ENCODE measurements at places on chromosomes 5 and 9.

GRCh38 chr5:104452550-104452949 is 890.0 kb upstream of the NUDT12 start:
- DNase-seq: no peak

DNA sequence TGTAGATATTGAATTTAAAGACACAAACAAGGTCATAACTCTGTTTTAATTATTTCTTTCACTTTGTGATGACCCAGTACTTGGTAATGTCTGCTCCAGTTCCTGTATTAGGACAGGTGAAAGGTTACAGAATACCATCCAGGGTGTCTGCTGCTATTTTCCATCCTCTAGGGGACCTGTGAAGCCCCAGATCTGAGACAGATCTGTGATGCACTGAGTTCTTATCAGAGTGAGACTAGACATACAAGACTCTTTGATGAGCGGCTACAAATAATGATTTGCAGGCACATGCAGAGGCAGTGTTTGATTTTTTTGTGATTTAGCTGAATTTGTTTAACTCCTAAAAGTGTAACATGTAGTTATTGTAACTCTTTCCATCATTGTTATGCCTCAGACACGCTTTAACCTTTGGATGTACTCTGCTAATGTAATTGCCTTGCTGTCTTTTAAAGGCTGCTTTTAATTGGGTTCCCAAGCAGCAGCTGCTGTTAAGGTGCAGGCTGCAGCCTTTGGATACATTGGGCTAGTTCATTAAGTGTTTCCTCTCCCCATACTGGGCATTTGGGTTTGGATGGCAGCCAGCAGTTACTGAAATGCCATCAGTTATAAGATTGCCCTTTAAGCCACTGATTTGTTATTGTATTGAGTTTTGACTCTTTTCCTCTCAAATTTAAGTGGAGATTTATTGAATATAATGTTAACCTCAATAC is 63.3 kb downstream of the RASGRF2 start:
- DNase-seq: no peak

DNA sequence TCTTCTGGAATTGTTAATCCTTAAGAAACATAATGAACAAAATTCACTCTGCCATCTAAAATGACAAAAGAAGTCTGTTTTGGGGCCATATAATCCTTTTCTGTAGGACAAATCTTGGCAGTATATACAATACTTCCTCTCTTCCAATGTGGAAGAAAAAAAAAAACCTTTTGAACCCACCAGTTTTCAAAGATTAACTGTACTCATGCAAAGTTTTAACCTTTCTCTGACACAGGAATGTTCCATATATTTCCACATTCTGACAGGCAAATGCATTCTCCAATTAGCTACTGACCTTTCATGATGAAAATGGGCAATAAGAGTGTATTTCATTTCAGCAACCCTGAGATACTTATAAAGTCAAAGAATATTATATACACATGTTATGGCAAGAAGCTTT is 65.4 kb downstream of the RNF130 start:
- DNase-seq: no peak

DNA sequence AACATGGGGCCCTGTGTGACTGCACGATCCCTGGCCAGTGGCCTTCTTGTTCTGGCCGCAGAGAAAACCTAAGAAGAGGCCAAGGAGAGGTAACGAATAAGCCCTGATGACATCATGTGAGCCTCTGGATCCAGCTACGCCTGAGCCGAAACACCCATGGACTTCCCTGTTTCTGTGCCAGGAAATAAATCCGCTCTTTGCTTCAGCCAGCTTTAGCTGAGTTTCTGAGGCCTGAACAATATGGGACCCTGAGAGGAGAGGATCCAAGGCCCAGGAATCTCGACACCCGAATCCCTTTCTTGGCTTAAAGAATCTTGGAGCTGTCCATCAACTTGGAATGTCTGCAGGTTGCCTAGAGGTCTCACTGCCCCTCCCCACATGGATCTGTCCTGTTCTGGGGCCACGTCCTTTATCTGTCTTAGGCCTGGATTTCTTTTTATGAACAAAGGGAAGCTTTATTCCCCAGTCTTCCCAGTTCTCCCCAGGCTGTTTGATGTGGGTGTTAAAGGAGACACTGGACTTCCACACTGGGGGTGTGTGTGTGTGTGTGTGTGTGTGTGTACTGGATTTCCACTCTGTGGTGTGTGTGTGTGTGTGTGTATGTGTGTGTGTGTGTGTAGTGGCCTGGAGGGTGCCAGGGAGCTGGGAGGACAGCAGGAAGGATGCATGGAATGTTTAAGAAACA is 13.7 kb downstream of the IER5L start:
- DNase-seq: no peak

DNA sequence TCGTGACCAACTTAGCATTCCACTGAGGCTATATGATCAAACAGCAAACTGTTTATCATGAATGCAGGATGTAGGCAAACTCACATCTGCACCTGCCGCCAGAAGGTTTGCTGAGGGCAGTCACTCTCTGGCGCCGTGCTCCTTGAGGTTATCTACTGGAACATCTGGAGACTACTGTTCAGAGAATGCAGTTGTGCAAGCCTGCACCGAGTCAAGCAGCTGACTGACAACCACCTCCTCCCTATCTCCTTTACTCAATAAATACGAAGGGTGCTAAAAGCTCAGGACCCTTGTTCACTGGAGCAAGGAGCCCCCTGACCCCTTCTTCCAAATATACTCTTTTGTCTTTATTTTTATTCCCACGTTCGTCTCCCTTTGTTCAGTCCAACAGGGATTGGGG is 27.1 kb downstream of the CCDC125 start:
- no peak for DNase-seq

- DNase-seq: no peak
These were observed 1787.7 kb downstream of the EFNA5 start for GRCh38 chr5:105882956-105883481.

DNA sequence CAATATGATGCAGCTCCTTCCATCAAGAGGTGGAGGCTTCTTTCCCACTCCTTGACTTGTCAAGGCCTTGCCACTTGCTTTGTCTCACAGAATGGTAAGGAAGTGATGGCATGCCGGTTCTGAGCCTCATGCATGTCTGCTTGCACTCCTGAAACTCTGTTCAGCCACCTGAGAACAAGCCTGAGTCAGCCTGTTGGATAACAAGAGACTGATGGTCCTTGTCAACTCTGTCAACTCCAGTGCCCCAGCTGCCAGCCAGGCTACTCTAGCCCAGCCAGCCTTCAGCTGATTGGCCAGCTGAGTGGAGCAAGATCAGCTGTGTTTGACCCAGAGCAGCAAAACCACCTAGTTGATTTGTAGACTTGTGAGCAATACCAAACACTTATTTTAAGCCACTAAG is 4.4 kb upstream of the TENT4A start:
- DNase-seq: no peak

GRCh38 chr5:36682499-36682898 is 76.1 kb downstream of the SLC1A3 start:
- DNase-seq: no peak

DNA sequence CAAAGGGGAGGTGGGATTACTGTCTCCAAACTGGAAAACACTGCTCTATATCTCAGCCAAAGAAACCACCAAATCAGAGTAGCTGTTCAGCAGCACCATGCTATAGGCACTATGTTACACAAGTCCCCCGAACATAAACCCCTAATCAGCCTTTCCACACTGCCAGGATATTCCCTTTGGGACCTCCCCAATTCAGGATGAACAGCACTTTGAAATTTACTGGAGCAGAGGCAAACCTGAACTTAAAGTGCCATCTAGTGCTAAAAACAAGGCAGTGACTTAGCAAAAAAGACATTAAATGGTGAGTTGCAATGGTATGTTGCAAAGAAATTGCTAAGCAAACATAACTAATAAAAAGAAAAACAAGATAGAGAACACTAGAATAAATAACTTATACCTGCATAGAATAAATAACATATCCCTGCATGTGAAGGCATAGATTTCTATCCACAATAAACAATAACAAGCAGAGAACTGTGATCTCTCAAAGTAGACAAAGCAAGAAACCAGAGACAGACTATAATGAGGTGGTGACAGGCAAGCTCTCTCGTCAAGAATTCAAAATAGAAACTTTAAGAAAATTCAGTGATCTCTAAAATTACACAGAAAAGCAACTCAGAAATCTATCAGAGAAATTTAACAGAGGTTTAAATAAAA is 584.4 kb upstream of the ACO1 start:
- DNase-seq: no peak

DNA sequence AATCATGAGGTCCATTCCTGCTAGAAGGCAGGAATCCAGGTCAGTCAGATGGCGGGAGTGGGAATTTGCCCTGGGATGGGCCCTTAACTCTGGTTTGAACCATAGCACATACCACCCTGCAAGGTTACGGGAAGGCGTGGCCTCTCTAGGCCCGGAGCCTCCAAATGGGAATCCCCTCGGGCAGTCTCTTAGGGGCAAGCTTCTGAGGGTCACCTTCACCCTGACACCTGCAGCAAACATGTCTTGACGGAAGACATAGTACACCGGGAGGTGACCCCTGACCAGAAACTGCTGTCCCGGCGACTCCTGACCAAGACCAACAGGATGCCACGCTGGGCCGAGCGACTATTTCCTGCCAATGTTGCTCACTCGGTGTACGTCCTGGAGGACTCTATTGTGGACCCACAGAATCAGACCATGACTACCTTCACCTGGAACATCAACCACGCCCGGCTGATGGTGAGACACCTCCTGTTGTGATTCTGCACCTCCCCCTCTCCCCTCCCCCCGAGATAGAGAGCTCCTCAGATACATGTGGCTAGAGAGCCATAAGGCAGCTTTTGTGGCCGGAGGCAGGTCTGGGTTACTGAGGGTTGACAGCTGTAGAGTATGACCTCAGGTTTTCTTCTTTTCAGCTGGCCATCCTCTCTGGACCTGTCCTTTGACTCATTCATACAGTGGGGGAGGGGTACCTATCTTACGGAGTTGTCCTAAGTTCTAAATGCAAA is 957 bp downstream of the PRELID1 start:
- DNase-seq: no peak

- no peak for DNase-seq
These were observed 17.3 kb downstream of the SPINK9 start for GRCh38 chr5:148352696-148353095.
